NCI-H1436 (cell line): ENCODE measurements at places on chromosomes 6 and 20.

DNA sequence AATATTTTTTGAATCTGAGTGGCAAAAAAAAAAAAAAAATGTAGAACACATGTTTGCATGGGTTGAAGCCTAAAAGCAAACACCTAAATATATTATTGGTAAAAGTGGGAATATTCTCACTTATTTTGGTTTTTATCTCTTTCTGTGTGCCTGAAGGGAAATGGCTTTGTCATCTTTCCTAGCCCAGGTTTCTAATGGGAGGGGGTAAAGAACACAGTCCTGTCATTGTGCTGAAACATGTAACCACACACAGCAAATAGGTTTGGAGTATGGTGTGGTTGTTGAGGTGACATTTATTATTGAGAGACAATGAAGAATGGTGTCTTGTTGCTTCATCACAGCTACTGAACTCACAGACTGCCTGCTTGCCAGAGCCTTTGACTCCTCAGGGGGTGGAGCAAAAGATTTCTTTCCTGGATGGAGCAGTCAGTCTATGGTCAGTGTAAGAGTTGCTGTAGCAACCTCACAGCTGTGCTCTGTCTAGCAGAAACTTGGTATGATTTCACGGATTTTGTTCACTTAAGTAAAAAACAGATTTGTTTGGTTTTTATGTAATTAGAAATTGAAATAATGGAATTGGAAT is 70.2 kb downstream of the CEP57L1 start:
- peak; percentile 2 for DNase-seq

- DNase-seq = peak; percentile 55
These were observed 72.7 kb downstream of the TRAM2 start for GRCh38 chr6:52503851-52504781.

DNA sequence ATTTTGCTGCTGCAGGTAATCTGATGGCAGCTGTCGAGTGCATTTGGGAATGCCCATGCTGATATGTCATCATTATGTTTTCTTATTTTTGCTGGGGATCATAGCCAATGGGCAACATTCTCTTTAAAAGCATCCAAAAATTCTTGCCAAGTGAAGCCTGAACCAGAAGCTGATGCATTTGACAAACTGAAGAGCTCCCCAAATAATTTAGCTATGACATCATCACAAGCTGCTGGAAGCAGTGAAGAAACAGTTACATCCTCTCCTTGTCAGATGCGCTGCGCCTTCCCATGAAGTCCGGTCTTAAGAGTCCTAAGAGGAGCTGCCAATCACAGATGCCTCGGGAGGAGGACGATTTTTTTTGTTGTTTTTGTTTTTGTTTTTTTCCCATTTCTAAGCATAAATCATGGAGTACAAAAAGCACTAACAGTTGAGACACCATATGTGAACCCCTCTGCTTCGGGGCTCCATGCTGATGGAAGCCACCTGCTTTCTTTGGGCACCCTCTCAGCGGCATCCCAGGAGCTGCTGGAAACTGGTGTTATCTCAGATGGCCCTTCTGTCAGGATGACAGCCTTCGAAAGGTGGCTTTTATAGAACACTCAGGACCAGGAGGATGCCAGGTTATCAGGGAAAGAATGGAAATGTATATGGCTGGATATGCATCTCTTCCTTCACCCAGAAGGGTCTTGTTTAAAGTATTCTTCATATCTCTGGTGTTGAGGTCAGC is 56.1 kb upstream of the FOXQ1 start:
- no peak for DNase-seq

DNA sequence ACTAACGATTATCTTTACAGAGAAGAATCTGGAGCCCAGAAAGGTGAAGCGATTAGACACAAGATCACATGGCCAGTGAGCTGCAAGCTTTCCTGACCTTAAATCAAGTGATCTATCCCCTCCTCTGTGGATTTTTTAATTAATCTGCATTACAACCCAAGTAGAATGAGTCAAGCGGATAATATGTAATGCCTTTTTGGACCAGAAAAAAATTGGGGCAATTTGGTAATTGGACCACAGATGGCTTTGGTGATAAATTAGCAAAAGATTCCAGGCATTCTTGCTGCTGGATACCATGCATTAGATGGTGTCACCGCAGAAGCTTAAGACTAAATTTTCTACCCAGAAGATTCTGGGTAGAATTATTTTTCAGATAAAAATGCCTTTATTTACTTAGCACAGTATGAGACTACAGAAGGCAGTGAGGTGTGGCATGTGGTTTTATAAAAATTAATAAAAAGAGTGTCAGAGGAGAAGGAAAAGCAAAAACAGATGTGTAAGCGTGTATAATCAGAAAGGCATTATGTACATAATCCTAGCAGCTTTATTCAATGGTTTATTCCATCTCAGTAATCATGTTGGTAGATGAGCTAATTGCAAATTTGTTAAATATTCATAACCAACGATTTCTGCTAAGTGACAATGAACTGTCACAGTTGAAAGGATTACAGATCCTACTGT is 53.9 kb upstream of the PCSK2 start:
- DNase-seq = no peak

DNA sequence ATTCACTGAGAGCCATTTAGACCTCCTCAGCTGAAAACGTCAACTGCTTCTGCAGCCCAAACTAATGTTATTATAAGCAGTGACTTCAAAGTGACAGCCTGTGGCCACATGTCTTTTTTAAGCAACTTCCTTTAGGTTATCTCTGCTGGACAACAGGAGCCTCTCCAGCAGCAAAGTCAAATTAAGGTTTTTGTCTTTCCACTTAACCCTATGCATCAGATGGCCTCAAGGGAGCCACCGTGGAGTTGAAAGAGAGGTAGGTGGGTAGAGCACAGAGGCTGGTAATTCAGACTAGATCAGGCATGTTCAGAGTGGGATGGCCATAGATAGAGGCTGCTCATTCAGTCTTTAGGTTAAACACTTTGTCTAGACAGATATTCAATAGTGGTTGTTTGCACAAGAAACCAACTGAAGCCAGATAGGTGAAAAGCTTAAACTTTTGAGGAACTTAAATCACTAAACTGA is 300.6 kb upstream of the ECI2 start:
- no peak for DNase-seq

GRCh38 chr6:170461556-170462365 is 91.3 kb downstream of the PSMB1 start:
- no peak for DNase-seq

DNA sequence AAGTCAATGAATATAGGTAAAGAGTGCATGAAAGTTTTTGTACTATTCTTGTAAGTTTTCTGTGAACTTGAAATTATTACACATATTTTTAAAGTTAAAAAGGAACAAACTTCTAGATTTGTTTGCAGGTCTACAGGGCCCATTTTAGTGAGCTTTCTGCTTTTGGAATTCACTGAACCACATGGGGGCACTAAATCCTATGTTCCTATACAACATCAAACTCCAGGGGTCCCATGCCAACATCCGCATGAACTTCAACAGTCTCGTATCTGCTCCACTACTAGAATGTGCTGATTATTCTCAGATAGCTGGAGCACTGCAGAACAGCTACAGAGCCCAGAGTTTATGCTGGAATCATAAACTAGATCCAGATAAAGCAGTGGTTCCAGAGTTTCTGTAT is 347.9 kb upstream of the SPTLC3 start:
- DNase-seq = no peak
